ENCODE measurements at places on chromosomes 7 and 10.

DNA sequence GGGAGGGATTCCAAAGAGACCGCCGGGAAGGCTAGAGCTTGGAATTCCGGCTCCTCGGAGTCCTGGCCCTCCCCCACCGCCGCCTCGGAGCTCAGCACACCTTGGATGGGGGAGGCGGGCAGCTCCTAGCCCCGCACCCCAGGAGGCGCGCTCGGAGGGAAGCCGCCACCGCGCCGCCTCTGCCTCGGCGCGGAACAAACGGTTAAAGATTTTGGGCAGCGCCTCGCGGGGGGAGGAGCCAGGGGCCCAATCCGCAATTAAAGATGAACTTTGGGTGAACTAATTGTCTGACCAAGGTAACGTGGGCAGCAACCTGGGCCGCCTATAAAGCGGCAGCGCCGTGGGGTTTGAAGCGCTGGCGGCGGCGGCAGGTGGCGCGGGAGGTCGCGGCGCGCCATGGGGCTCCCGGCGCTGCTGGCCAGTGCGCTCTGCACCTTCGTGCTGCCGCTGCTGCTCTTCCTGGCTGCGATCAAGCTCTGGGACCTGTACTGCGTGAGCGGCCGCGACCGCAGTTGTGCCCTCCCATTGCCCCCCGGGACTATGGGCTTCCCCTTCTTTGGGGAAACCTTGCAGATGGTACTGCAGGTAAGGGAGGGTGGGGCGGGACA is at the start of gene CYP26A1:
Gene CYP26A1, plus strand, starts transcription at position 355 of the 608 bp plus-strand sequence. Its CDS starts 42 bp downstream, at position 397.
- no peak for DNase-seq

GRCh38 chr7:158279539-158280447 is 307.8 kb downstream of the PTPRN2 start:
- no peak for DNase-seq

GRCh38 chr10:104197364-104197763 is 34.8 kb downstream of the CFAP43 start:
- no peak for DNase-seq

GRCh38 chr10:124349231-124349995 is 69.3 kb downstream of the OAT start:
- DNase-seq, result no peak

- no peak for DNase-seq
Observed at GRCh38 chr7:40582539-40582938, 447.7 kb downstream of the SUGCT start.

DNA sequence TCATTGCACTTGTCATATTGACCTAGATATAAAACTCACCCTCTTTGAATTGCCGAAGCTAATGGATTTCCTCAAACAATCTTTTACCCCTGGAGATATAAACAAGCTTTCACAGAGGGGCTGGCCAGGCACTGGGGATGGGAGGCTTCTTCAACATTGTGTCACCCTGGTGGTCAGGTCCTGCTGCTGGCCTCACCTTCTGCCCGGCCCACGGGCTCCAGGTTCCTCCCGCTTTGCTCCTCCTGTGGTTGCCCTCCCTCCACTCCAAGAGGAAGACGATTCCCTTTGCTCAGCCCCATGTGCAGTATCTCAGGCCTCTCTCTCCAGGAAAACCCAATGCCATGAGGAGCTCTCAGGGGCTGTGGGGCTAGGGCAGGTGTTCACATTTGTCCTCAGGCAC is 118.1 kb upstream of the ADCY1 start:
- DNase-seq, result no peak

DNA sequence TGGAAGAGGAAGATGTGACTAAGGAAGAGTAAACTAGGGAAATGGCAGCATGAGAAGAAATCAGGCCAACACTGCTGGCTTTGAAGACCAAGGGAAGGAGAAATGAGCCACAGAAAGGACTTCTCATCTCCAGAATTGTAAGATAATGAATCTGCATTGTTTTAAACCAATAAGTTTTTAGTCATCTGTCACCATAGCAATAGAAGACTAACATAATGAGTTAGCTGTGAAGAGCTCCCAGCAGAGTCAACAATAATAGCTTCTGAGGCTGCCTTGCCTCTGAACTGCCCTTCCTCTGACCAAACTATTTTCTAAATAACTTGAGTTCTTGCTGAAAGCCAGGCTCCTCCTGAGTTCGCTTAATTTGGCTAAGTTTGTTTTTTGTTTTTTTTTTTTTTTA is 103.6 kb downstream of the CACNA2D1 start:
- DNase-seq, result no peak

DNA sequence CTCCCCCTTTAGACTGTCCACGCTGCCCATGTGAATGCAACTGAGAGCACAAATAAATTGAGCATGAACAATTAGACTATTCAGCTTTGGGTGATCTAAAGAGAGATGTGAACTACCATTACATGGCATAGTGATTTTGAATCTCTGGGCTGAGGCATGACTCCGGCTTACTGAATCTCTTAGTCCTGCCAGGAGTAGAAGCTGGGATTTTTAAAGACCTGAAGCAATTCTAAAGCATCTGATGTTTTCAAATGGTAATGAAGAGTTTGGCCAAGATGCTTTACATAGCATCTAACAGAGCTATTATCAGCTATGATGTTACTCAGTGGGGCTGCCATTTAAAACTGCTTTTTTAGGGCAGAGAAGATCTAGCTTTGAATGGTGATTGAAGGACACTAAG is 1059.1 kb downstream of the SORCS3 start:
- no peak for DNase-seq

- DNase-seq, result no peak
Observed at GRCh38 chr7:35253710-35254495, at the start of gene TBX20. TBX20 (minus strand) TSS chr7:35254100; CDS start chr7:35253620, 480 bp downstream.

DNA sequence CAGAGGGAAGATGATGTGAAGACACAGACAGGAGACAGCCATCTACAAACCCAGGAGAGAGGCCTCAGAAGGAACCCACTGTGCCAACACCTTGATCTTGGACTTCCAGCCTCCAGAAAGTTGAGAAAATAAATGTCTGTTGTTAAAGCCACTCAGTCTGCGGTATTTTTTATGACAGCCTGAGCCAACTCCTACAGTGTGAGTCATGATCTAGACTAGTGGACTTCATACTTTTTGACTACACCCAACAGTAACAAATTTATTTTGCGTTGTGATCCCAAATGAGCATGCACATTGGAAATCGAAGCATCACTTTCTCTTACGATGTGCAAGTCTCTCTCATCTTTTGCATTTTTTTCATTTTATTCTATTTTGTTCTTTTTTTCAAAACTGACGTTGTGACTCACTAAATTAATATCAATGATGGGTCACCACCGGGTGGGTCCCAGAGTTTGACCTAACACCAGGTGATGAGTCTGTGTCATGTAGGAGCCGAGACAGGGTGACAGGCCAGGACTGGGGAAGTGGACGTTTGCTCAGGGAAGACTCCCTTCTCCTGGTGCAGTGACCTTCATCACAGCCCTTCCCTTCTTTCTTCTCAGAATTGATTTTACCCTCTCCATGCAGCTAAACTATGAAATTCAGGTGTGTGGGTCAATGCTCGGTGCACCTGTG is 28.9 kb downstream of the PHYH start:
- DNase-seq, result no peak

DNA sequence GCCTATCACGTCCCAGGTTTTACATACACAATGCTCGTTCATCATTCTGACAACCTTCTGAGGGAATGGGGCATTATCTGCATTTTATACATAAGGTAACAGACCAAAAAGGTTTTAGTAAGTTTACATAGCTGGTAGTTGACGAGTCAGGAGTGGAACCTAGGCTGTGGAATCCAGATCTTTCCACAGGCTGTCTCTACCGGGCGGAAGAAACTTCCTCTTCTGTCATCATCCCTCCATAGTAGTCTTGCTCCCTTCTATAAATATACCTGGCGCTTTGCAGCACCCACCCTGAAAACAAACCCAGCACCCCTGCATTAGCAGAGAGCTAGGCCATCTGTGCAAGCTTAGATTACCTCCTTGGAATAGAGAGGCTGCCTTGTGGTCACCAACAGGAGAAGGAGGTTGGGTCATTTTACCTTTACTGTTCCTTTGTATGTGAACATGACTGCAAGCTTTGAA is 1.3 kb downstream of the TSPAN13 start:
- no peak for DNase-seq

DNA sequence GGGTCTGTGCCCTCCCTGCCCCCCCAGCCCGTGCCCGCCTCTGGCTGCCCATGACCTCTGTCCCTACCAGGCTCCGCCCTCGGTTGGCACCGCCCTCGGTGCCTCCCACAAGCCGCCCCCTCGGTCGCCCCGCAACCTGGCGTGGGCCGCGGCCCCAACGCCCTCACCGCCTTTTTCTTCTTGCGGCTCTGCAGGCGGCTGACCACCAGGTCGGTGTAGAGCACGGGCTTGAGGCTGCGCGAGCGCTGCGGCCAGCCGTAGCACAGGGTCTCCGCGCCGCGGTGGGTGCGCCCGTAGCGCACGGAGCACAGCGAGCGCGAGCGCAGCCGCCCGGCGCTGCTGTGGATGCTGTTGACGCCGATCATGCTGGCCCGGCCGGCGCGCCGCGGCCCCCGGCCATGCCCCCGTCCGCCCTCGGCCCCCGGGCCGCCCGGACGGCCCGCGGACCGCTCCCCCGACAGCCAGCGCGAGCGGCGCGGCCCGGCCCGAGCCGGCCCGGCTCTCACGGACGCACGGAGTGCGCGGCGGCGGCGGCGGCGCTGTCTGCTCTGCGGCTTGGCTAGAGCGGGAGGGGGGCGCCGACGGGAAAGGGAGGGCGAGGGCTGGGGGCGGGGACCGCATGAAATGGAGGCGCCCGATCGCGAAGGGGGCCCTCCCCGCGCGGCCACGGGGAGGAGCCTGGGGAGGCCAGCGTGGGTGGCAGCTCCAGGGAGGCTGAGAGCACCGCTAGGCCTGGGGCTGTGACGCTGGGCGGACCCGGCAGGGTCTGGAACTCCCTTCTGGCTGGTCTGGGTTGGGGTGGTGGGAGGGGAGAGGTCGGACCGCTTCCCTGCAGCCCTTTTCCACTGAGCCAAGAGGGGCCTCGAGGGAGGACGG is 9.6 kb downstream of the PSD start:
- DNase-seq, result peak; percentile 71
